Hematopoietic multipotent progenitor cell treated with erythropoietin and hydrocortisone succinate and interleukin-3 and kit ligand, for 15 days (in vitro differentiated cells): ENCODE measurements at places on chromosomes 6 and 20.

- no peak for DNase-seq
Measured at GRCh38 chr6:152700427-152700826, 2.7 kb downstream of the MYCT1 start.

DNA sequence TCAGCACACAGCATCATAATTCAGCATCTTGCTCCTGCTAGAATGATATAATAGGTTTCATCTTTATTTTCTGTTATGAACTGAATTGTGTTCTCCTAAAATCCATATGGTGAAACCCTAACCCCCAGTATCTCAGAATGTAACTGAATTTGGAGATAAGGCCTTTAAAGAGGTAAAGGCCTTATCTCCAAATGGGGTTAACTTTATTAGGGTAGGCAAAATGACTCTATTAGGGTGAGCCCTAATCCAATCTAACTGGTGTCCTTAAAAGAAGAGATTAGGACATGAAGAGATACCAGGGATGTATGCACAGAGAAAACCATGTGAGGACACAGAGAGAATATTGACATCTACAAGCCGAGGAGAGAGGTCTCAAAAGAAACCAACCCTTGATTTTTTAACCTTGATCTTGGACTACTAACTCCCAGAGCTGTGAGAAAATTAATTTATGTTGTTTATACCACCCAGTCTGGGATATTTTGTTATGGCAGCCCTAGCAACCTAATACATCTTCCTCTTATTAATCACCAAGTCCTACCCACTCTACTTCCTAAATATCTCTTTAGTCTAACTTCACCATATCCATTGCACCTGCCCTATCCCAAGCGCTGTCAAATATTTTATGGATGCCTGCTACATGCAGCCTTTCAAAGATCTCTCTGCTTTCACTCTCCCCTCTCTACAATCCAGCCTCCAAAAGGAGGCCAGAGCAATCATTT, 8.5 kb upstream of the MRS2 start:
- no peak for DNase-seq

DNA sequence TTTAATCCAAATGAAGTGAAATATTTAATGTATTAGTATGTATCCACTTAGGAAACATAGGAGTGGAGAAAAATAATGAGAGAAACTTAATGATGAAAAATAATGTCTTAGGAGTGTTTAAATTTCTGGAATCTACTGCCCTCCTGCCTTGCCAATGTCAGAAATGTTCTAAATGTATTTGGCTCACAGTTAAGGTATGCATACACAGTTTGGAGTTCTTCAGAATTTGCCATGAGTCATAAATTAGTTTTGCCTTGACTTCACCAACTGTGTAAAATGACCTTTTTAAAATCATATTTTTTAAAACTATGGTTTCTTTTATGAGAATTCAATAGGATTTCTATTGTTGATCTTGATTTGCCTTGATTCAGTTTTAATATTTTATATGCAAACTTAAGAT, 191.7 kb upstream of the HSF2 start:
- DNase-seq: no peak

DNA sequence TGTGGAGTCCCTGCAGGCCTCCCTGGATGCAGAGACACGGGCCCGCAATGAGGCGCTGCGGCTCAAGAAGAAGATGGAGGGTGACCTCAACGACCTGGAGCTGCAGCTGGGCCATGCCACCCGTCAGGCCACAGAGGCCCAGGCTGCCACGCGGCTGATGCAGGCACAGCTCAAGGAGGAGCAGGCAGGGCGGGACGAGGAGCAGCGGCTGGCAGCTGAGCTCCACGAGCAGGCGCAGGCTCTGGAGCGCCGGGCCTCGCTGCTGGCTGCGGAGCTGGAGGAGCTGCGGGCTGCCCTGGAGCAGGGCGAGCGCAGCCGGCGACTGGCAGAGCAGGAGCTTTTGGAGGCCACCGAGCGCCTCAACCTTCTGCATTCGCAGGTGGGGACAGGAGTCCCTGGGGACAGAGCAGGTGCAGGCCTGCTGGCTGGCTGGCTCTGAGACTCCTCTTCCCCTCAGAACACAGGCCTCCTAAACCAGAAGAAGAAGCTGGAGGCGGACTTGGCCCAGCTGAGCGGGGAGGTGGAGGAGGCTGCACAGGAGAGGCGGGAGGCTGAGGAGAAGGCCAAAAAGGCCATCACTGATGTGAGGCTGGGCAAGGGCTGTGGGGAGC, 44.7 kb downstream of the MYH7B start:
- no peak for DNase-seq

GRCh38 chr20:49616154-49617007, 48.4 kb upstream of the PTGIS start:
- no peak for DNase-seq

DNA sequence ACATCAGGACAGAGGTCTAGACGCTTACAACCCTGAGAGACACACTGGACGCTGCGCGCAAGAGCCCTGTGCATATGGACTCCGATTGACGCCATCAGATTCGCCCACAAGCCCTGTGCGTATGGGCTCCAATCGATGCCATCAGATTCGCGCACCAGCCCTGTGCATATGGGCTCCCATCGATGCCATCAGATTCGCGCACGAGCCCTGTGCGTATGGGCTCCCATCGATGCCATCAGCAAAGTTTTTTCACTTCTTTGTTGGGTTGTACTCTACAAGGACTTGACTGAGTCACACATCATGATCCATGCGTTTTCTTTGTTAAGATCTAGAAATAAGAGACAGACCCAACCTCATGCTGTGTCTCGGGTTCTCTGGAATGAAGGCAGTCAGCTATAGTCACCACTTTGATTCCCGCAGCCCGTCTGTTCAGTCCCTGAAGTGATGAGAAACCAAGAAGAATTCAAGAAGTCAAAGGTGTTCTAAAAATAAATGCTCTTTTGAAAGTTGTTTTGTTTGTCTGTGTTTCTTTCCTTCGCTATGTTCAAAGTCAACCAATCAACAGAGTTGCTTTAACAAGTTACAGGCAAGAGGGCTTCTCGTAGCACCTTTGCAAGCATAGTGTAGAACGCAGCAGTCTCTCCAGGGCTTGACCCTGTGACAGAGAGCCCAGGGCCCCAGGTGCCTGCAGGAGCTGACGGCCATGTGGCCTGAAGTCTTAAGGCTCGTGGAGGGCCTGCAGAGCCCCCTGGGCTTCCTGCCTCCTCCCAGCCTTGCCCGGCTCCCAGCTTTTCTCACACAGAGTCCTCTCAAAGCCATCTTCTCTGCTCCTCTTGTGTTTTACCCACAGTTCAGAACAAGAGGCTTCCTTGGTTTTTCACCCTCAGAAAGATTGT, 7.9 kb downstream of the RPS6KA2 start:
- no peak for DNase-seq

DNA sequence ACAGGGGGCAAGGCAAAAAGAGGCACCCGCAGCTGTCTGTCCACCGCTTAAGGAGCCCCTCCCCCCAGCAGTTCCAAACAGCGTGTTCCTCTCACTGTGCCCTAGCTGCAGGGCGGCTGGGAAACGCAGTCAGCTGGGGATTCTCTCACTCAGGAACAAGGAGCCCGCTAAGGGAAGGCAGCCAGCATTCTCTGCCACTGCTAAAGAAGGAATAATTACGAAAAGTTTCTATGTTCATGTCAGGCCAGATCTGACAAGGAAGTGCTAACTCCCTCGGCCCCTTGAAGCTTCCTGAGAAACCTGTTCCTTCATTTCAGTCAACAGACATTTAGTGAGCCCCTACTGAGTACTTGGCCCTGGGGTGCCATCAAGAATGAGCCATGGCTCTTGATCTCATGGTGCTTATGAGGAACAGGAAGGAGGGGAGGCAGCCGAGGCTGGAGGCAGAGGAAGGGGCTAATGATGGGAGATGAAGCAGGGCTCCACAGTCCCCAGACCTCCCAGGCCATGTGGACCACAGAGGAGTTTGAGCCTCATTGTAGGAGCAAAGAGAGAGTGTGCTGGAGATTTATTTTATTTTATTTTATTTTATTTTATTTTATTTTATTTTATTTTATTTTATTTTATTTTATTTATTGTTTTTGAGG, 101.7 kb upstream of the PMEPA1 start:
- no peak for DNase-seq

GRCh38 chr6:139650941-139651340, 276.5 kb upstream of the CITED2 start:
- no peak for DNase-seq

DNA sequence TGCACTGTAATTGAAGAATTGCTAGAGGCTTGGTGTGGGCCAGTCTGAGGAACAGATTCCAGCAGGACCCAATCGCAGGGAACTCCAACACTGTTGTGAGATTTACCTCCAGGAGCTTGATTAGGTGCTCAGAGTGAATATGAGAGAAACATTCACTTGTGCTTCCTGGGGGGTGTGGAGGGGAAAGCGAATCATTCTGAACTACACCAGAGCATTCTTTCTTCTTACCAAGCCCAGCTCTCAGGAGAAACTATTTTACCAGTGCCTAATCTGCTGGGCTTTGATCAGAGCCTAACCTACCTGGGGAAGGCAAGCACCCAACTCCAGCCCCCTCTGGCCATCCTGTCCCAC, 7.4 kb upstream of the SIRPB1 start:
- no peak for DNase-seq

DNA sequence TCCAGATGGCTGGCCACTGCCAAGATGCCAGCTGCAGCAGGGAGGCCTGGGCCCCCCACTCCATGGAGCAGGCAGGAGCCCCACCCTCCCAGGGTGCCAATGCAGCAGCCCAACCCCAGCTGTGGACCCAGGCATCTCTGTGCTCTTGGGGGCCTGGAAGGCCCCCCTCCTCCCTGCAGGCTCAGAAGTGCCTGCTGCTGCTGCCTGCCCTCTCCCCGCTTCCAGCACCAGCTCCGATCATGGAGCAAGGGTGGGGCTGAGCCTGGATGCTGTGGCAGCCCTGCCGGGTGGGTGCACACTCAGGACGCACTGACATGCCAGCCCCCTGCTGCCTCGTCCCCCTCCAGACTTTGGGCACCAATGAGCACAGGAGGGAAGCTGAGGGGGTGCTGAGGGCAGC, 14.8 kb upstream of the ABCC10 start:
- no peak for DNase-seq
